Astrocyte (in vitro differentiated cells and primary cell): ENCODE measurements at places on chromosomes 5 and 9.

- DNase-seq, result peak; percentile 60
Observed at GRCh38 chr5:73327908-73328455, 120.6 kb downstream of the FOXD1 start.

- DNase-seq, result no peak
Observed at GRCh38 chr5:32840606-32841005, 129.5 kb downstream of the NPR3 start.

DNA sequence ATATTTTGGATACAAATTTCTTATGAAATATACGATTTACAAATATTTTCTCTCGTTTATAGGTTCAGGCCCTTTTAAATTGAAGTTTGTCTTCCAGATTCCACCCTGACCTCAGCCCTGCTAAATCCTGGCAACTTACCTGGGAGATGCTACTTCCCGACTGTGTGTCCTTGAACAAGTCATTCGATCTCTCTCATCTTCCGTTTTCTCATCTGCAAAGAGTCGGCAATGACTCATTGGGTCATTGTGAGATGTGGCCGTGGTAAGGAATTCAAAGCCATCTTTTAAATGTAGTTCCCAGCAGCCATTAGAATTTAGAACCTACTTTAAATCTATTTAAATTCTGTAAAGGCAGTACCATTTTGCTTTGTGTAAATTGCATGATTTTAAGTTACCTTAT is 72.5 kb downstream of the LHX2 start:
- DNase-seq, result no peak

- DNase-seq, result no peak
Observed at GRCh38 chr5:159333545-159333925, 3.2 kb upstream of the IL12B start.

- DNase-seq, result no peak
Observed at GRCh38 chr9:26219961-26220360, 541.7 kb upstream of the TUSC1 start.

DNA sequence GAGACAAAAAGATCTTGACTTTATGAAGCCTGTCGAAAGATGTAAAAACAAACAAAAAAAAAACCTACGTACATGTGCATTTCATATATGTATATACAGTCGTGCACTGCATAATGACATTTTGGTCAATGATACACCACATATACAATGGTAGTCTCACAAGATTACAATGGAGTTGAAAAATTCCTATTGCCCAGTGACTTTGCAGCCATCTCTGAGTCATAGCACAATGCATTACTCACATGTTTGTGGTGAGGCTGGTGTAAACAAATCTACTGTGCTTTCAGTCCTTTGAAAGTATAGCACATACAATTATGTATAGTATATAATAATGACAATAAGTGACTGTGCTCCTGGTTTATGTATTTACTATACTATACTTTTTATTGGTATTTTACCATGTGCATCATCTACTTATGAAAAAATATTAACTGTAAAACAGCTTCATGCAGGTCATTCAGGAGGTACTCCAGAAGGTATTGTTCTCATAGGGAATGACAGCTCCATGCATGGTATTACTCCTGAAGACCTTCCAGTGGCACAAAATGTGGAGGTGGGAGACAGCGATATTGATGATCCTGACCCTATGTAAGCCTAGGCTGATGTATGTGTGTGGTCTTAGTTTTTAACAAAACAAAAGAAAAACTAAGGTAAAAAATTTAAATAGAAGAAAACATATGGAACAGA is 73.7 kb upstream of the FST start:
- peak; percentile 93 for DNase-seq

DNA sequence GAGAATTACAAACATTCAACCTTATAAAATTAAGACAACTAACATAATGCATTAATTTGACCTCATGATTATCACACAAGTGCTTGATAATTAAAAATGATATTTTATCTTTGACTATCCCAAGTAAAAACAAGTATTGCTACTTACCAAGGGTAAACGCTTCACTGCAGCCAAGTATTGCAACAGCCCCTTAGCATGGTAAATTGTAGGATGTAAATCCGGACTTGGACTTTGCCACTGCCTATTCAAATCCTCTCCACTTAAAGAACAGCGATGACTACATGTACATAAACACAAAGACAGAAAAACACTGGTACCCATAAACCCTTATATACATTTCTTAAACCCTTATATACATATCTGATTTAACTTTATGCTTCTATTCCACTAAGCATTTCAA is 155.1 kb downstream of the AGTPBP1 start:
- no peak for DNase-seq

GRCh38 chr5:148403344-148403743 is 19.6 kb downstream of the FBXO38 start:
- no peak for DNase-seq

DNA sequence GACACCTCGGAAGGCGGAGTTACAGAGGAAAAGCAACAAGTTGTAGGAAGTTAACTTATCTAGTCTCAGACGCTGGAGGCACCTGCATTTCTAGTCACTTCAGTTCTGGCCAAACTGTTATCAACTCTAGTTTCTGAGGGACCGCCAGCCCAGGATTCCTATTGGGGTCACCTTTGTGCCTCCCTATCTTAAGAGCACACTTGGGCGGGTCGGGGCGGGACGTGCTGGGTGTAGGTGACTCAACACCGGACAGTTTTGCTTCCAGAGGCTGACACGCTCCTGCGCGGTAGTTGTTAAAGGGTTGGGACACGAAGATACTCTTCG is 679 bp upstream of the KDM4C start:
- DNase-seq, result peak; percentile 75

DNA sequence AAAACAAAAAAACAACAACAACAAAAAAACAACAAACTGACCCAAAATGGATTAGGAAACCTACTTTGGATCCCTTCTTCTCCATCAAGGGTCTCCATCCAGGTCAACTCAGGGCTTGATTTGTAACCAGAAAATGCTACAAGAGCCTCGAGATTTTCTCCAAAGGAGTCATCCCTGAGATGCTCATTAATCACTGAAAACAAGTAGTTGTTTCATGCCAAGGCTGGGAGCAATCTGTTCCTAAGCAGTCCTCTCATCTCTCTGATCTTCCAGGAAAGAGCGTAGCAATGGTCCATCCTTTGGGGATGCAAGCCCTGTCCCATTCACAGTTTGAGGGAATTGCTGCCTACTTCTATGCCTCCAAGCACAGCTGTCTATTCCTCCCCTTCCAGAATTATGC is 203.0 kb upstream of the MAP3K1 start:
- no peak for DNase-seq

DNA sequence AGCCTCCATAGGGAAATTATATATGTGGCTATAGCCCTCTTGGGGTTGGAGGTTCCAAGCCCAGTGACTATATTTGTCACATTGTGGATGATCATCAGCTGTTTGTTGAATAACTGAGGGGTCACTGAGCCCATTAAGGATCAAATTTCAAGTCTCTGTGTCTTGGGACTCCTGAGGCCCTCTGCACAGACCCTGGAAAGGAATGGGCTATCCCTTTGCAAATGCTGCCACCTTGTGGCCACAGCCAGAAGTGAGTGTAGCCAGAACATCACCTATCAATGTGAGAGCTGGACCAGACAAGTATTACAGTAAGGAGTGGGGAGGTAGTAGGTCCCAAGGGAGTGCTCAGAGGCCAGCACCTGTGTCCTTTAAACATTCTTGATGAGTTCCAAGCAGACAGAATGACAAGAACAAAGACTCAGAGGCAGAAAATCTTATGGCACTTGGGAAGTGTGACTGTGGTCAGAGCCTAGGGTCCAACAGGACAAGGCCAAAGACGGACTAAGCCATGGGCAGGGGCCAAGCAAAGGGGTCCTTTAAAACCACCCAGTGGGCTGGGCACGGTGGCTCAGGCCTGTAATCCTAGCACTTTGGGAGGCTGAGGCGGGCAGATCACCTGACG is 8.2 kb downstream of the RPP25L start:
- peak; percentile 31 for DNase-seq

GRCh38 chr9:114169029-114169951 is 14.0 kb downstream of the COL27A1 start:
- DNase-seq, result peak; percentile 81

GRCh38 chr5:34494111-34494755 is 161.9 kb upstream of the RAI14 start:
- peak; percentile 54 for DNase-seq

GRCh38 chr5:59126016-59126707 is 543.3 kb downstream of the RAB3C start:
- DNase-seq, result no peak

DNA sequence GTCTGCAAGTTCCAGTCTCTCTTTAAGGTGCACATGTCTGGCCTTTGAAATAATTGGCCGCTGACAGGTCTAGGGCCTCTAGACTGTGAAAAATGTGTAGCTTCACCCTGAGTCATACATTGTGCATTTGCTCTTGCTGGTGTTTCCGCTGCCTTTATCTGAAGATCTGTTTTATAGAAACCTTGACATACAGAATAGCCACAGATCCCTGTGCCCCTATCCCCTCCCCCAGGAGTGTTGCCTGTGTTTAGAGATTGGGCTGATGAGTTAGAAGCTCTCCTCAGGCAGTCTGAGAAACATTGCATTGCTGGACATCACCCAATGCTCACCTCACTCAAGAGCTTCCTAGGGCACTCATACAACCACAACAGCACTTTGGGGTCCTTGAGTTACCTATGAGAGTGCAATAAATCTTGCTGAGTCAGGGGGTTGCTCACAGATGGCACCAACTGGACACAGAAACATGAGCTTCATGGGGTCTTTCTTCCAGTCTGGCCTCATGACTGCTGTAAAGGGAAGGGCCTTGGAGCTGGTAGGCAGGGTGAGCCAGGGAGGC is 3.8 kb upstream of the ZNF782 start:
- DNase-seq, result peak; percentile 71

- DNase-seq, result no peak
Observed at GRCh38 chr9:126794441-126794840, 10.4 kb upstream of the ZBTB43 start.
